ENCODE measurements at places on chromosomes 5 and 9.

DNA sequence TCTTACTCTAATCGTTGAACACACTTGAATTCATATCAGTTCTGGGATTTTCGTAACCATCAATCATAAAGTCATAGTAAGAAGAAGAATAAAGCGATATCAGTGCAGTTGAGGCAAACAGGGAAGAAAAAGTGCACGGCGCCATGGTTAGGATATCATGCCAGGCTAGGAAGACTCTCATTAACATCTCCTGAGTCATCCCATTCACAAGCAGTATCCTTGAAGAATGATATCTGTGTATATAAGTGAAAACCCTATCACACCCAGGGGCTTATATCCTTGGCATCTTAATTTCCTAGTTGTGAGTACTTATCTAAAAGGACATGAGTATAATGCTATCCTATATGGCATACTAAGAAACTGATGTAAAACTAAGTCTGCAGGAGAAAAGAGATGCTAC is 38.6 kb downstream of the NFIB start:
- DNase-seq, result no peak

GRCh38 chr5:57577432-57578175 is 95.0 kb upstream of the ACTBL2 start:
- no peak for DNase-seq

DNA sequence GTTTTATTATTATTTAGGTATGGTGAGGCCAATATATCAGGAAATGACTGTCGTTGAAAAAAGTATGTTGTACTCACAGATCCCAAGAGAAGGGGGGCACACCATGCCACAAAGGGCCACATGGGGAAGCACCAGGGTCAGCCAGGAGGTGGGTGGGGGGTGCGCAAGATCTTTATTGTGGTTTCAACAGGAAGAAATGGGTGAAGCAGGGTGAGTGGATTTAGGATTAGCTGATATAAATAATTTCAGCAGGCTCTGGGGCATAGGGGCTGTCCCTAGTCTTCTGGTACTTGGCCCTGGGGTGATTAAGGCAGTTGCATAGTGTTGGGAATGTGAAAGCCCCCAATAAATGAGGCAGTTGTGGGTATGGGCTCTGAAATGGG is 8.6 kb downstream of the PDCD1LG2 start:
- no peak for DNase-seq

DNA sequence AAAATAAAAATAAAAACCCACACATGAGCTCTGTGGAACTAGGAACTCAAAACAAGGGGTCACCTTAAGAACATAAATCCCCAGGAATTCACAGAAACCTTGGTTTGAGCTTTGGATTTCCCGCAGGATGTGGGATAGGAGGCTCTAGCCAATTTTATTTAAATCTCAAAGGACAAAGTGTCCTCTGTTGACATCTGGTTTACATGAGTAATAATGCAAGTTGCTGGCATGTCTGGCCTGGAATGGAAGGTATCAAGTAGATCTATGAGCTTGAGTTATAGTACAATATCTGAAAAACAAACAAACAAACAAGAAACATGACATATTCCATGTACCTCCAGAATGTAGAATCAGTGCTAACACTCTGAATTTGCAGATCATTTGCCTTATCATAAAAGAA is 94.2 kb upstream of the SLIT3 start:
- no peak for DNase-seq

DNA sequence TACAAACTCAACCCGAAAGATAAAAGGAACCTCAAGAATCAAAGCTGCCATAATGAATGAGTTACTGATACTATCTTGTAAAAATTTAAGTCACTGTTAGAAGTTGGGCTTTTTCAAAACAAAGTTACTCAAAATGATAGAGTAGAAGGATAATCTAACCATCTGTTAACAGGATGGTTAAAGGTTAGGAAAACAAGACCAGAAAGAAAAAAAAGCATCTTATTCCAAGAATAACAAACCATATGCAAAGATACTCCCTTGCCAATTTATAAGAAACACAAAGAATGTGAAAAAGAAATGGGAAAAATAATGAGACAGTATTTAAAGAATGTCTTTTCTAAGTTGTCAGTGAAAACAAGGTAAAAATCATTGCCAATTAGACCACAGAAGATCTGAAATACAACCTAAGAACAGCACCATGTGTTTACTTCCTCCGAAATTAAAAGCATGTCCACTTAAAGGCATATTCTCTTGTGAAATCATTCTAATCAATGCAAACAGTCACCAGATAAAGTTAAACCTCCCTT is 51.2 kb downstream of the STRBP start:
- DNase-seq, result no peak

DNA sequence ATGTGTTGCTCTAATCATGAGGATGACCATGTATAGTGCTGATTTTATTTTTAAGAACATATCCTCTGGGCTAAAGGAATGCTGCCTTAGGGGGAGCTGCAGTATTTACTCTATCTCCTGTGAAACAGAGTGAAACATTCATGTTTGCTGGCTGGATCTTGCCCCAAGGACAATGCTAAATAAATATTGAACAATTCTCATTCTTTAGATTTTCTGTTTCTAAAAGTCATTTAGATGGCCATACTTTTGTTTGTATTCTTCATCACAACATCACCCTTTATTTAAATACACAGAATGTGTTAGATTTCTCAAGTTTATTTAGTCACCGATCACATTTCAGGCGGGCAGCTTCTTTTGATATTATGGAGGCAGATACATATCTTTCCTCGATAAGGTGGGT is 103.3 kb downstream of the ARHGEF28 start:
- peak; percentile 9 for DNase-seq

DNA sequence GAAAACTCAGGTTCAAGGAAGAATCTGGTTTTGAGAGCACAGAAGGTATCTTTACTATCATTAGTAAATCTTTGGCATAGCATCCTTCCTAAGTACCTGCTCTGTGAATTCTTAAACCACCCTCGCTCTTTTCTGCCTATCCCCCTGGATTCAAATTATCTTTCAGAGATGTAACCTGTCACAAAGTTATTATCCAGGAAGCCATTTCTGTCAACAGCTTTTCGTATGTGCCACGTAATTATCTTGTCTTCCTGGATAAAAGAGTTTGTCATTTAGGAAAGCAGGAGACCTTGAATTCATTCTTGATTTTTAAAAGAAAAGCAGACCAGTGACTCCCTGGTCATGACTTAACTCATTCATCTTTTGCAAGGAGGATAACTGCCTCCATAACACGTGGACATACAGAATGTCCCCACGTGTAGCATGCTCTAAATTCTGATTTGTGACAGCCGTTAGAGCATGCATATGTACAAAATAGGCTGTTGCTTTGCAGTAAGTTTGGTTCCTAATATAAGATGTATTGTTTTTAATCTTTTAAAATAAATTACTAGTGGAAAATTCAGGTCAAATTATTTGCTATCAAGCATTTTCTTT is 189.0 kb downstream of the TRIO start:
- no peak for DNase-seq

GRCh38 chr5:154042766-154043165 is 4.0 kb downstream of the MFAP3 start:
- no peak for DNase-seq

GRCh38 chr9:127835991-127836516 is 18.4 kb downstream of the ENG start:
- no peak for DNase-seq

DNA sequence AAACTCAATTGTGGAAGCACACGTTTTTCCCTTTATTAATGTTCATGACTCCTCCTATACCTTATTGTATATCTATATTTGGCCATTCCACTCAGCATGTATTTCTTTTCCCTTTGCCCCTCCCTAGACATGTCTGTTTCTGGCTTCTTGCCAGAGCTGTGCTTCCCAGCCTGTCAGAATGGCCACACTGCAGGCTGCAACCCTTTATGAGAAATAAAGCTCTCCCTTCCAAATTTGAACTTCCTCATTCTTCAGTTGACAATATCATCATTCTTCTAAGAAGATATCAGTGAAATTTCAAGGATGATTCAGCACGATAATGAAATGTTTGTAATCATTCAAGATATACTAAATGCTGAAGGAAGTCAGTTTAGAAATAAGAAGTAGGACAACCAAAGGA is 107.6 kb upstream of the PRSS3 start:
- DNase-seq, result no peak

DNA sequence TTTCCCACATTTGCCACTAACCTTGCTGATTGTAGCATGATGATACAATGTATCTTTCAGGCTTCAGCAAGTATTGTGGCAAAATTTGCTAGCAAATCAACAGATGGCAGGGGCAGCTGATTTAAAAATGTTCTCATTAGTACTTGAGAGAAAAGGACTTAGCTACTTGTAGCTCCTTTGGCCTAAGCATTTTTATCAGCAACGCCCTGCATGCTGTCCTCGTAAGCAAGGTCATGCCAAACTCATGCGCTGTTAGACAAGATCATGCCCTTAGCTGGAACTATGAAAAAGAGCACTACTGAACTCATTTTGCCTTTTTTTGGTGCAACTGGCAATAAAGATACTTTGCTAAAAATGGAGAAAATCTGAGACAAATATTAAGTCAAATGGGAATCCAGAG is 197.1 kb downstream of the ICE1 start:
- no peak for DNase-seq

DNA sequence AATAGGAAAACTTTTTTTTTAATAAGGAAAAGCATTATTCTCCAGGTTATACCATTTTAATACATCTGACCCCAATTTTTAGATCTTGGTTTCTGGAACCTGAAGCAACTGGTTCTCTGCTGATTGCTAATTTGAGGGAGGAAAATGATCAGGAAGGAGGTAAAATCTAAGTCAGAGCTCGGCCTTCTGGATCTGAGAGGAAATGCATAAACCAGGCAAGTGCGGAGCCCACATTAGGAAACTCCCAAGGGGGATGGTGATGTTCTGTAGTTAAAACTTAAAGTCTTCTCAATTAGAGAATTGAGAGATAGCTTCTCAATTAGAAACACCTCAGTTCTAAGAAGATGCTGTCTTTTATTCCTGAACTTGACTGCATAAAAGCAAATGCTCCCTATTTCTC is 113.5 kb downstream of the TSSK1B start:
- no peak for DNase-seq

DNA sequence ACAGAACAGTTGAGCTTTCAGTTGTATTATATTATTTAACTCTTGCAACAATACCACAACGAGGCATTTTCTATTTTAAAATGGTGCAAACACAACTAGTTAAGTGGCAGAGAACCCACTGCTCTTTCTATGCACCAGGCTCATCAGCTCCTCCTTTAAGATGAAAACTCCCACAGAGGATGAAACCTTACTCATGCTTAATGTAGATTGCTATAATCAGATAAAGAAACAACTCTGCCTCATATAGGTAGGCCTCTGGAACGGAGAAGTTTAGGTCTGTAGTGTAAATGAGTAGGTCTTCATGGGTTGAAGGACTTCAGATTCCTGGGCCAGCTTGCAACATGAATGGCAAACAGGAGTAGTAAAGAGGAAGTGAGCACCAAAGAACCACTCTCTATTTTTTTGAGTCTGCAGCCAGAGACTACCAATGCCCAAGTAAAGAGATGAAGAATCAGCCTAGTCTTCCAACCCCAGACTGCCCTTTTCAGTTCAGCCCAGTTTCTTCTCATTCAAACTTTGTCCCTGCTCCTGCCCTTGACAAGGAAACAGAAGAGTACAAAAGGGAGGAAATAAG is 33.9 kb downstream of the HACD4 start:
- DNase-seq, result no peak

DNA sequence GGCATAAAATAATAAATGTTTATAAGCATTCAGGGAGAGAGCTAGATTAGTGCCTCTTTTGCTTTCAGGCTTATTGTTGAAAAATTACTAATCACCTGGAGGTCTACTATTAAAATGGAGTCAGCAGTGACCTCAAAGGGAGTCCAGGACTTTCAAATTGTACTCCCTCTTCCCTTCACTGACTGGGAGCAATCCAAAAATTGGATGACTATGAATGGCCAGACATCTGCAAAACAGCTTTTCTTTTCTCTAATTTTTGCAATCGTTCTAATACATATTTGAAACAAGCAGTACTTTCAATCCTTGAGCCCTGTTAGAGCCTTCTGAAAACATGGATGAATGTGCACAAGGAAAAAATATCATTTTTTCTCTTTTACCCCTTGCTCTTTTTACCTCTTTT is 461.8 kb downstream of the TMEM232 start:
- DNase-seq, result no peak

DNA sequence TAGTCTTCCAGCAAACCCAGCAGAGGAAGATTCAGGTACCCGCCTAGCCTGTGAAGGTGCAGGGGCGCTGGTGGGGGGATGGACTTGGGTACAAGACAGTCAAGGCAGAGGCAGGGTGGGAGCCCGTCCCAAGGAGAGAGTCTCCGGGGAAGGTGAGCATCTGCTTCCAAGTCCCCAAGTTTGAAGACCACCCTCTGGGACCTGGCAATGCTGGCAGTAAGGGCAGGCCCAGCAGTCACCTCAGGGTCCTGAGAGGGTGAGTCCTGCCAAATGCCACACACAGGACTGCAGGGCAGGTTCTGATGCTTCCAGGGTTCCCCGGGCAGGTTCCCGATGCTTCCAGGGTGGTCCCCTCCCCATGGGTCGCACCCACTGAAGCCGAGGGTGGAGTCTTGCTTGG is 261.8 kb upstream of the IRX1 start:
- no peak for DNase-seq

- peak; percentile 33 for DNase-seq
These were observed 142.7 kb downstream of the CACNA1B start for GRCh38 chr9:138020120-138020794.

DNA sequence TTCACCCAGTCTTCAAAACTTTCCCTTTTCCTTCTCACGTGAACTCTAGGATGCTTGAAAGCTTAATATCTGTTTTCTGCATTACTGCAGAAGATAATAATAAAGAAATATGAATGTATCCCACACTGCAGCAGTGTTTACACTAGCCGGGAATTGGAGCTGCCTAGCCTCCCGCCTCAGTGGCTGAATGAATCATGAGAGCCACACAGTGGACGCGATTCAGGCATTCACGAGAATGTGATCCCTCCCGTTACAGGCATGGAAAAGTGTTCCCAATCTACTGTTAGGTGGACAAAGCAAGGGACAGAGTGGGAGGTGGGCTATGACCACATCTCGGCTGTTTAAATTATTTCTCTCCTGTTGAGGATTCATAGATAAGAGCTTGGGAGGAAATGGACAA is 69.4 kb upstream of the CTSL start:
- DNase-seq, result no peak

DNA sequence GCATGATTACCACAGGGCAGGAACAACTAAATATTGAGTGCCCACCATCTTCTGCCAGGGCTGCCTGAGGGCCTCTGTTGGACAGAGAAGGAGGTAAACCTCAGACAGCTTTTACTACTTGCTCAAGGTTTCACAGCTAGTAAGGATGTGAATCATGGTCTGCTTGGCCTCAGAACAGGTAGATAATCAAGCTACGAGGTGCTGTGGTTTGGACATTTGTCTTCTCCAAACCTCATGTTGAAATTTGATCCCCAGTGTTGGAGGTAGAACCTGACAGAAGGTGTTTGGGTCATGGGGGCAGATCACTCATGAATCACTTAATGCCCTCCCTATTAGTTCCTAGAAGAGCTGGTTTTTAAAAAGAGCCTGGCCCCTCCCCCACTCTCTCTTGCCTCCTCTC is 541.2 kb upstream of the TRPC7 start:
- no peak for DNase-seq

DNA sequence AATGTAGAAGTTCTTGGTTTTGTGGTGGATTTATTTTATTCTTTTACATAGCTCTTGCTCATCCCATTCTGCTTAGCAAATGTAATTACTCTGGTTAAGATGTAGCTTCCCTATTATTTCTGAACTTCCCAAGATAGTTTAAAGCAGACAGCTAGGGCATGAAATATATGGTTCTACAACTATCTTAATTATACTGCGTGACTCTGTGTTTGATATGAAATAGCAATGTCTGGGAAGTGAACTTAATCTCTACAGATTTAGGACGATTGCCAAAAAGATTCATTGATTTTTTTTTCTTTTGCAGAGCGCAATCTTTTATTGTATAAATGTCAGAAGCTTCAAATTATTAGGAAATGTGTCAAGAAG is 529.3 kb upstream of the ZNF608 start:
- DNase-seq, result no peak

Data from Caco-2 (cell line).